ENCODE measurements at places on chromosomes 12 and 14.
A peak's percentile ranks its signal among the peaks of the same experiment; 100 is the strongest.

DNA sequence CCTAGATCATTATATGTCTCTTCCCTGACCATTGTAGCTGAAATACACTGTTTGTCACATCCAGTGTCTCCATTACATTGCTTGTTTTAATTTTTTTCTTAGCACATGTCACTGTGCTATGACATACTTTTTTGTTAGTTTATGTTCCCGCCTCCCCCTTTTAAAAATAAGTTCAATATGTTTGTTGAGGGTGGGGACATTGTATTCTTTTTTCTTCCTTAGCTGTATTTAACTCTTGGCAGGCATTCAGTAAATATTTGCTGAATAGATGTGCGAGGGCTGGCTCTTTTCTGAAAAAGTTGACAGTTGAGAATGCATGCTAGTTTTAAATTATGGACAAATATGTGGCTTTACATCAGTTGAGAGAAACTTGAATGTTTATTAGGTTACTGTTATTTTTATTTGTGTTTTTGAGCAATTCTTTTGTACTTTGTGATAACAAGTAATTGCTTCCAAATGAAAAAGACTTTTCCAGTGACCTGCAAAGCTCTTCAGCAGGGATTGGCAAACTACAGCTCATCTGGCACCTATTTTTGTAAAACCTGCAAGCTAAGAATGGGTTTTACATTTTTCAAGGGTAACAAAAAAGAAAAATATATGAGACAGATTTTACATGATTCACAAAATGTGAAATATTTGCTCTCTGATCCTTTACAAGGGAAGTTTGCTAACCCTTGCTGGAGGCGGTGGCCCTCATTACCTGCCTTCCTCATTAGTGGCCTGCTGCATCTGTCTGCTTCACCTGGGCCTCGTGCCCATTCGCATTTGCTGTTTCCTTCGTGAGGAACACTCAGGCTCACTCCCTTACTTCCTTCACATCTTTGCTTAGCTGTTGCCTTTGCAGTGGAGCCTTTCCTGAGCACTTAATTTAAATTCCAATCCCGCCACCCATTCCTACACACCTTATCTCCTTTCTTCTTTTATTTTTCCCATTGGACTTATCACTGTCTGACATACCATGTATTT, 229.4 kb downstream of the ERC1 start:
- DNase-seq: no peak

- DNase-seq: no peak
Measured at GRCh38 chr12:2580821-2581220, 213.9 kb upstream of the FKBP4 start.

DNA sequence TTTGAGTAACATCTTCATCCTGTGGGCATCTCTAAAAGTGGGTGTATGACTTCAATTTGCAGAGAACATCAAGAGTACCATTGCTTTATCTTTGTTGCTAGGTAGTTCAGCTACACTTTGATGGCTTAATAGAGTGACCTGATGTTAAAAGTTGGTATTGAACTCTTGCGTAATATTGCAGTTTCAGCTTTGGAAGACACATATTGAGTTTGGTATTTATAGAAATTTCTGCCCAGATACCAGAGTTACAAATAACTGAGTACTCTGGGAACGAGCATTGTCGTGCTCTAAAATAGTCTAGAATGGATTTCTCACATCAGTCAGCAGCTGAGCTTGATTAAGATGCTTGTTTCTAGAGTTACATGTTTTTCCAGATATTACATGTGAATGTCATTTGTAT, 24.8 kb upstream of the AKAP5 start:
- DNase-seq: no peak

DNA sequence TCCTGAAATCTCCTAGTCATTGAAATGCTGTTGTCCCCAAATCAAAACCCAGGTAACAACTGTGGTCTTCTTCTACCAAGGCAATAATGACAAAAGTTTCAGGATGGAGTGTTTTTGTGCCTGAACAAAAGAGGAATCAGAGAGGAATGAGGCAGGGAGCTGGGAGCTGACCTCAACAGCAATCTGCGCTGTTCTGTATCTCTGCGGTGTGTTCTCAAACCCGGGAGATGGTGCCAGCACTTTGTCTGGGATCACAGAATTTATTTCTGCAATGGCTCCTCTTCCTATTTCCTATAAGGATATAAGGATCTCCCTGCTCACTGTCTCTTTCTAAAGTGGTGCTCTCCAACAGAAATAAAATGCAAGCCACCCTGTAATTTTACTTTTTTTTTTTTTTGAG, 449 bp upstream of the GLT8D2 start:
- DNase-seq: no peak

GRCh38 chr12:55019784-55020183, at the start of gene NEUROD4:
Gene NEUROD4, plus strand, starts transcription at chr12:55019974. Its CDS starts 6,466 bp downstream, at chr12:55026440.
- DNase-seq: peak; percentile 25

GRCh38 chr12:47328831-47329545, 249.2 kb upstream of the AMIGO2 start:
- no peak for DNase-seq

GRCh38 chr14:97382616-97383226, 585.5 kb downstream of the VRK1 start:
- no peak for DNase-seq

DNA sequence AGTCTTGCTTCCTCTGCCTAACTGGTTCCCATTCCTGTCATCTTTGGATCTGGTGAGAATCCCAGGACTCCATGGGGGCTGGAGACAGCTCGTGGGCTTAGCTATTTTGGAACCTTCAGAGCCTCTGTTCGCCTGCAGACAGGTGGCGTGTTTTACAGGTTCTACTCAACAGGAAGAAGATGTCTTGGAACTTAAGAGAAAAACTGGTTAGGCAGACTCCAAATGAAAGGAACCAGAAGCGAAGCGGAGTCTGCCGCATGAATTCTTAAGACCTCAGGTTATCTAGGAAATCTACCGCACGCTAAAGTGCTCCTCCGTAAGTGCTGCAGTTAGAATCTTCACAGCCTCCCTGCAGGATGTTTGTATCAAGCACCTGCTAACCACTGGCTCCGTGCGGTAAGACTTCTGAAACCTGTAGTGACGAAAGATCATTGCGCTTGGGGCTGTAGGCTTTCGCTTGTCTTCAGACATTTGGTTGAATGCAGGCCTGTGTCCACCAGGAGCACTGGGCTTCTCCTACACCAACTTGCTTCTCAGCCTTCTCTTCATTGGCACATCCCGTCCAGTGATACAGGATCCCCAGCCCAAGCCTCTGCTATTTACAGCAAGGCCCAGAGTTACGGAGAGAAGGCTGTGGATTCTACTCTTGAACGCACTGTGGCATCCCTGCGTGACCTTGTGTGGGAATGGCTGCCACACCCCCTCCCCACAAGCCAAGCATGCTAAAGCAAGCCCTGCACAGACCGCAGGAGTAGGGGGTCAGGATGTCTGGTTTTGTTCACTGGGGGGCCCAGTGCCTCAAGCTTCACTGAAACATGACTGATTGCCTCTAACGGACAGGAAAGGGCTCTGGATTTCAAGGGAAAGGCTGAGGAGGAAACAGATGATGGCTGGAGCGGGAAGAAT, 35.0 kb downstream of the ACADS start:
- no peak for DNase-seq

- no peak for DNase-seq
Measured at GRCh38 chr12:59389968-59390576, 205.8 kb upstream of the SLC16A7 start.

DNA sequence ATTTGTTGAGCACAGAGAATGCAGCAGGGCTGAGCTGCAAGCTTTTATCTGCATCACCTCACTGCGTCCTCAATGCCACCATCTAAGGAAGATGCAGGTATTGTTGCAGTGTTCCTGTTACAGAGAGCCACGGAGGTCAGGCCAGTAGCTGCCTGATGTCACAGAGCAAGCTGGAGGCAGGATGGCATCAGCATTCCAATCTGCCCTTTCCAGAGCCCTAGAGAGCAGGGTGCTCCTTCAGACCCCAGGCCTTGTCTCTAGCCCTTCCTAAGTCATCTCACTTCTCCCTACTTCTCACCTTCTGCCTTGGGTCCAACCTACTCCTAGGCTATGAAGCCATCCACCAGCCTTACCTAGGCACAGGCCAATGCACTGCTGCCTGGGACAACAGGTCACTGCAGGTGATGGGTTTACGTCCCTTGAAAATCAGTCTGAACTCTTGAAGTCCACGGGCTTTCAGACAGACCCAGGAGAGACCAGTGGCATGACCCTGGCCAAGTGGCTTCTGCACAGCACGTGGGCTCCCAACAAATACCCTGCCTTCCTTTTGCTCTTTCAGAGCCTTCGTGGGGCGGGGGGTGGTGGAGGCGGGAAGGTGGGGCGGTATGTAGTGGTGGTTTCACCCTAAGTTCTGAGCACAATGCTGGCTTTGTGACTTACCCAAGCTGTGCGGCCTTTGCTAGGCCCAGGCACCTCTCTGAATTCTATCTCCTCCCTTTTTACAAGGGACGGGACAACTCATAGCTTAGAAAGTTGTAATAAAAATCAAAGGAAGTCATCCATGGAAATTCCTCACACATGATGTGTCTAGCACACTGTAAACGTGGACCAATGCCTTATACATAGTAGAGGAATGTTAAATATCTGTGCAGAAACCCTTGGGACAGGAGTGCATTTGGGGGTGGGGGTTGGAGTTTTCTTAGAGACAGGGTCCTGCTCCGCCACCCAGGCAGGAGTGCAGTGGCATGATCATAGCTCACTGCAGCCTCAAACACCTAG, 136.0 kb downstream of the KSR2 start:
- no peak for DNase-seq

GRCh38 chr12:130301559-130301958, 36.1 kb upstream of the PIWIL1 start:
- no peak for DNase-seq

GRCh38 chr14:55545779-55546178, 34.2 kb upstream of the KTN1 start:
- no peak for DNase-seq

DNA sequence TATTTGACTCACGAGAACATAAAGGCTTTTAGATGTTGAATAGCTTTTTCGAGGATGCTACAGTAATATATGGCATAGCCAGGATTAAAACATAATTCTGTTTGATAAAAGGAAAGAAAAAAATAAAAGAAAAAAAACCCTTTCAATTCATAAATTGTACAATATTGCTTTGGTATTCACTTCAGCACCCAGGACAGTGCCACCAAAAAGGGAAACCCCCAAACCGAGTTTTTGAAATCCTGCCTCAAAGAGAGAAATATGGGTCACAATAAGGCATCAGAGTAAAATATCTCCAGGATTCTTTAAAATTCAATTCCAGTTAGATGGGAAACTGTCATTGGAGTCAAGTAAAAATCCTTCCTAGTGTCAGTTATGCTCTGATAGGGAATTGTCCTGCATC, 551.2 kb upstream of the SEL1L start:
- no peak for DNase-seq

DNA sequence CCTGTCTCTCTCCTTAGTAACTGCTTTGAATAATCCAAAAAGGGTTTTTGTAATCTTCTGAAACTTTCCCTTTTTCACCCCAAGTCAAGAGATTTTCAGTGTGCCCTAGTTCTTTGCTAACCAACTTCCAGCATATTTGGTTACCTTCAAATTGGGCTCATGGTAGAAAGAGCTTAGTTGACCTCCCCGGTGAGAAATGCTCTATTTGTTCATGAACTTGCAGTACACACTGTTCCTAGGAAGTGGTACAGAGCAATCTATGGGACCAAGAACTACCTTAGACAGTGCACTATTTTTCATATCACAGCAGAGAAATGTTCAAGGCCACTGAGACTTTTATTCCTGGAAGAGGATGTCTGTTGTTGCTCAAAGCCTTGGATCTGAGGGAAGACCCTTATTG, 1.7 kb downstream of the USP5 start:
- DNase-seq: no peak

DNA sequence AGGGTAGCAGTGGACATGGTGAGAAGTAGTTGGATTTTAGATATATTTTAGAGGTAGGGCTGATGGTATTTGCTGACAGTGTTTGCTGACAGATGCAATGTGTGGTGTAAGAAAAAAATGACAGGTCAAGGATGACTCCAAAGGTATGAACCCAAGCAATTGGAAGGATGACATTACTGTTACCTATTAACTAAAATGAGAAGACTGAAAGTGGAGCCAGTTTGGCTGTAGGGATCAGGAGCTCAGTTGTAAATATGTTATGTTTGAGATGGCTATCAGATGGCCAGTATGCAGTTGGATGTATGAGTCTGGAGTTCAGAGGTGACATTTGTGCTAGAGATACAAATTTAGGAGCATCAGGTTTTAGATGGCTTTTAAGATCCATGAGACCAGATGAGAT, 17.4 kb upstream of the SERPINA6 start:
- no peak for DNase-seq

- no peak for DNase-seq
Measured at GRCh38 chr14:51792809-51793208, 67.6 kb upstream of the GNG2 start.

GRCh38 chr14:75277008-75277814, 1.4 kb upstream of the FOS start:
- DNase-seq: peak; percentile 63

- DNase-seq: no peak
Measured at GRCh38 chr12:78146365-78146772, 315.7 kb downstream of the NAV3 start.

- DNase-seq: peak; percentile 28
Measured at GRCh38 chr12:9363145-9363544, 154.9 kb upstream of the PZP start.
